ENCODE measurements at places on chromosomes 4 and X. TPM values are rescaled to one million over a fixed set of nuclear protein-coding genes. Genes with fewer than 3 reads are reported as not detected.

Gene GAGE12C
- not detected for total RNA-seq

Gene PPP1R2C
- not detected for total RNA-seq

Gene MAGEB2
- total RNA-seq: not detected

Gene TMEM33
- total RNA-seq: 68.8 TPM

DNA sequence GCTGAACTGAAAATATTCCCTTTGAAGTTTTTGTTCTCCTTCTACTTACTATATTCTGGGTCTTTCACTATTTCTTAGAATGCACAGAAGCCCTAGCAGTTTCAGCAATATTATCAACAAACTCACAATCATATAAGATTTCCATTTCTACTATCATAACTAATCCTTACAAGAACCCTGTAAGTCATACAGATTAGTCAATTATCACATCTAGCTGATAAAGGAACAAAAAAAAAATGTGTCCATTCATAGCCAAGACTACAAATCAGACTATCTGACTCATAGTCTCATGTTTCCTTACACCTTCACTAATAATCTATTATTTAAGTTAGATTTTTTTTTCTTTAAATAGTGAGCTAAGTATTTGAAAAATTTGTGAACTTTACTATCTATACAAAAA lies 72.5 kb downstream of the LRBA start:
- DNase-seq: no peak

- DNase-seq: no peak
Measured at GRCh38 chr4:157564218-157564617, 343.7 kb downstream of the GRIA2 start.

DNA sequence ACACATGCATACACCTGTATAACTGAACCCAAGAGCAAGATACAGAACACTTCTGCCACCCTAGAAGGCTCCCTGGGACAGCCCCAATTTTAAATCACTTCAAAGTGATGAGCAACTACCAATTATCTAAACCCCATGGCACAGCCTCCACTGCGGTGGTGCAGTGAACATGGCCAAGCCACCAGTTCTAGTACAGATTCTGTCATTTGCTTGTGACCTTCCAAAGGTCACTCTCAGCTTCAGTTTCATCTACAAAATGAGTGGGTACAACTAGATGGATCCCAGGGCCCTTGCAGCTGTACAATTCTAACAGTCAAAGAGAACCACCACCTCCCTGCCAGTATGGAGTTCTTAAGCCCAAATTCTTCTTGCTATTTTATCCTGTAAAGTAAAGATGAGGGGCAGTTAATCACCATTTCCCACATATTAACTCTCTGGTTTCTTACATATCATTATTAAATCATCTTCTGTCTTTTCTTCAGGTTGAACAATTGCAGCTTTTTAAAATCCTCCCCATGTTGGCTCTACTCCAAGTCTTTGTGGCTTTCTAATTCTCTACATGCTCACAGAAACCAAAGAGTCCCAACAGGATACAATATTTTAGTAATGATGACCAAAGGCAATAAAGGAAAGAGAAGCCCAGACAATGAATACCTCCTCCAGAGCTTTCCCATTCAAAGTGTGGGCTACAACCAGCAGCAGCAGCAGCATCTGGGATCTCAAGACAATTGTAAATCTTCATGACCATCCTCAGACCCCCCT lies 39.0 kb upstream of the GPM6B start:
- DNase-seq: no peak

GRCh38 chr4:105709081-105709450 lies 482 bp downstream of the GSTCD start:
- DNase-seq: no peak

DNA sequence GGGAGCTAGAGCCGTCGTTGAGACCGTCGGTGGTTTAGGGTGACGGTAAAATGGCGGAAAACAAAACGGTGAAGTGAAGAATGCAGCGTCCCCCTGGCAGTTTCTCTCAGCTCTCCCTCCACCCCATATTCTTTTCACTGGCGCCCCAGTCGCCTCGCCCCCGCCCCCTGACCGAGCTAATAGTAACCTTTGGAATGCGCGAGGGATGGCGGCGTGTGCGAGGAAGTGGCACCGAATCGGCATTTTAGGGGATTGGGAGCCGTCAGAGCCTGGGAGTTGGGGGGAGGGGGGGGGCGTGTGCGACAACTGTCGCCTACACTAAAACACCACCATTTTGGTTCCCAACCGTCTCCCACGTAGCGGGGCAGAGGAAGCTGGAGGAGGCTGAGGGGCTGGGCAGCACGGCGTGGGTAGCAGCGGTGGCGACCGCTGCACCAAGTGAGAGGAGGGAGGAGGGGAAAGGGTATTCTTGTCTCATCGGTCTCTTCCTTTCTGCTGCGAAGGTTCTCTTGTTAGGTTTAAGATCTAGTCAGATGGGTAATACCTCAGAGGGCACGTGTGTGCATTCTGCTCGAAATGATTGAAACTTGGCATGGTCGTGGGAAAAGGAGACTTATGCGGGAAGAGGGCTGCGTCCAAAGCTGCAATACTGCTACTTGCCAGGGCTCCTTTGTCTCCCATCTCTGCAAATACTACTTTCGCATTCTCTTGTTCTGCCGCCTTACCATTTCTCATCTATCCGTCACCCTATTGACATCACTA lies 840 bp downstream of the ZNF711 start:
- DNase-seq: no peak

GRCh38 chr4:119110121-119110520 lies 25.5 kb upstream of the MYOZ2 start:
- no peak for DNase-seq

DNA sequence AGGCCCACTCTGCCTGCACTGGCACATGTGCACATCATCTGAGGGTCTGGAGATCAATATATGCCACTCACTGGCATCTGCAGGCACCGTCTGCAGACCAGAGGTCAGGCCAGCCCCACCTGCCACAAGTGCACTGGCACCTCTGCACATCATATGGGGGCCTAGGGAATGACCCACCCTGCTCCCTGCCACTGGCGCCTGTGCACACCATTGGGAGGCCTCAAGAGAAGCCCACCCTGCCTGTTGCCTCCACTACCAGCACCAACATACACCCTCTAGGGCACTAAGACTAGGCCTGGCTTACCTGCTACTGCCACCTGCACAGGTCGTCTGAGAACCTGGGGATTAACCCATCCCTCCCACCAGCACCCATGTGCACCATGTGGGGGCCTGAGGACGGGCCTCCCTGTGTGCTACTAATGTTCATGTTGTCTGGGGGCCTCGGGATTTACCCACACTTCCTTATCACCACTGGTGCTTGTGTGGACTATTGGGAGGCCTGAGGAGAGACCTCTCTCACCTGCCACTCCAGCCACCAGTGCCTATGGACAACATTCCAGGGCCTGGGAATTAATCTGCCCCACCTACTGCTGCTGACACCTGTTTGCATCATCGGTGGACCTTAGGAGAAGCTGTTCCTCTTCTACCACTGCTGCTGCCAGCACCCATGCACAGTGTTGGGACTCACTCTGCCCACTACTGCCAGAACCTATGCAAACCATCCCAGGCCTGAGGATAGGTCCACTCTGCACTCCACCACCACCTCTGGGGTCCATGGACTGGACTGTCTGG lies 113.7 kb downstream of the REELD1 start:
- DNase-seq: no peak

GRCh38 chr4:181982437-181982836 lies 260.8 kb upstream of the TENM3 start:
- DNase-seq: no peak
